Activated CD4-positive, CD25-positive, alpha-beta regulatory T cell (primary cell): ENCODE measurements at places on chromosomes 5 and 9.

DNA sequence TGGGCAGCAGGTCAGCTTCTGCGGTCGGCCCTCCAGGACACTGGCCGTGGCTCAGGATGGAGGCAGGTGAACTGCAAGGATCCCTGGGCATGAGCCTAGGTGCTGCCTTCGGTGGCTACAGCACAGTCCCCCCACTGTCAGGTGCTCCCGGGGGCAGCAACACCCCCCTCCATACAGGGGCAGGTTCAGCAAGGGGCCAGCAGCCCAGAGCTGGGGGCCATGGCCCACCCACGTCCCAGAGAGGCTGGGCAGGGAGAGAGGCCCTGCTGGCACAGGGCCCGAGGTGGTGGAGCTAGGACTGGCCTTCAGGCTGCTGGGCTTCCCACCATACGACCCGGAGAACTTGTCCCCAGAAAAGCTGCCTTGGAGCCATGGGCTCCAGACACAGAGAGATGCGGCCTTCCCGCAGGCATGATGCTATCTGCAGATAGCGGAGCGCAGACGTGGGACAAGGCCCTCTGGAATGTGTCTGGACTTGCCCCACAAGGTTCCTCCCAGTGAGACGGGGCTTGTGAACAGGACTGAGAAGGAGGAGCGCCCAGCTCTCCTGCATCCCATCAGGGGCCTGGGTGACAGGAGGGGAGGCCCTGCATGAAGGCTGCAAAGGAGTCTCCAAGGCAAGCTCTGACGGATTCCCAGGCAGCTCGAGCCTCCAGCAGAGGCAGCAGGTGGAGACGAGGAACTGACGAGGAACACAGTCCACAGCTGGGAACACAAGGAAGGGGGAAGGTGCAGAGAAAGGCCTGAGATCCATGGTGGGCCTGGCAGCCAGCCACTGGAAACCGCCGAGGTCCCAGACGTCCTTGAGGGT is 111.1 kb downstream of the VAV2 start:
- no peak for DNase-seq

DNA sequence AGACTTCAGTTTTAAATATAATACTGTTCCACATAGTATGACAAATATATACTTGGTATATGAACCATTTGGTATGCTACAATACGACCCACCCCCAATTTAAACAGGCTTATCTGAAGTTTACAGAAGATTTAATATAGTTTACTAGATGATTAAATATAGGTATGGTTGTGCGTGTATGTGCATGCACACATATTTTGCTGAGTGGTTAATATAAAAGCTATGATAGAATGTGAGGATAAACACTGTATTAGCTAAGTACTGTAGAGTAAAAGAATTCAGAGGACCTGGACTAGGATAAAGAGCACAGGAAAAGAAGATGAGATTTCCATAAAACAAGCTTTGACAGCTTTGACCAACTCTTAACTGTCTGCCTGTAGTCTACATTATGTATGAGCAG is 356.7 kb downstream of the PDE4D start:
- DNase-seq = no peak

DNA sequence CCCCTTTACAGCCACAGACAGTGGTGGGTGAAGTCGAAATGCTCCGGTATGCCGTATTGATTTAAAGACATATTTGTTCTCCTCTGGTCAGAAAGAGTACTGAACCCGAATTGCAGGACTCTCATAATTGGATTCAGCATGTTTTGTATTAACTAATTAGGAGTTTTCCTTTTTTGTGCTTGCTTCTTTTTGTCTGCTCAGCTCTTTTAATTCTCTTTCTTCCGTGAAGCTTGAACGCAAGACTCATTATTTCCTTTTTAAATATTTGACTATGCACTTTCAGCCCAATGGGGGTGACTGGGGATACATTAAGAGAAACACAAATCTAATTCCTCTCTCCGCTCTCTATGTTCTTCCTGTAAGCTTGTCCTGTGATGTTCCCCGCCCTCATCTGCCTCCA is 246.6 kb upstream of the IRX2 start:
- DNase-seq = no peak

GRCh38 chr9:17088566-17088965 is 46.3 kb upstream of the CNTLN start:
- no peak for DNase-seq

- DNase-seq = no peak
Measured at GRCh38 chr9:110249603-110250002, 6.7 kb downstream of the TXN start.

DNA sequence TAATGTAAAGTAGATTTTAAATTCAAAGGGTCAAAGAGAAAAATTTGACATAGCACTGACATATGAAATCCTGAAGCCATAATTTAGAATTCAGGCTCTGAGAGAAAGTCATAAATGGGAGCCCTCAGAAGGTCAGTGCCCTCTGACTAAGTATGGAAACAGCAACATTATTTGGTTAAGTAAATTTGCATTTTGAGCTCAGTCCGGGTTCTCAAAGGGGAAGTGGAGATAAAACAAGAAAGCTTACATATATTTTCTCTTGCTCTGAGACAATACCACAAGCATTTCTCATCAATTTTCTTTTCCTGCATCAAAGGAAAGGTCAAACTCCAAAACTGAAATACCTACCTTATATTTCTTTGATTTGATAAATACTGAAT is 348.0 kb downstream of the SEMA5A start:
- no peak for DNase-seq

DNA sequence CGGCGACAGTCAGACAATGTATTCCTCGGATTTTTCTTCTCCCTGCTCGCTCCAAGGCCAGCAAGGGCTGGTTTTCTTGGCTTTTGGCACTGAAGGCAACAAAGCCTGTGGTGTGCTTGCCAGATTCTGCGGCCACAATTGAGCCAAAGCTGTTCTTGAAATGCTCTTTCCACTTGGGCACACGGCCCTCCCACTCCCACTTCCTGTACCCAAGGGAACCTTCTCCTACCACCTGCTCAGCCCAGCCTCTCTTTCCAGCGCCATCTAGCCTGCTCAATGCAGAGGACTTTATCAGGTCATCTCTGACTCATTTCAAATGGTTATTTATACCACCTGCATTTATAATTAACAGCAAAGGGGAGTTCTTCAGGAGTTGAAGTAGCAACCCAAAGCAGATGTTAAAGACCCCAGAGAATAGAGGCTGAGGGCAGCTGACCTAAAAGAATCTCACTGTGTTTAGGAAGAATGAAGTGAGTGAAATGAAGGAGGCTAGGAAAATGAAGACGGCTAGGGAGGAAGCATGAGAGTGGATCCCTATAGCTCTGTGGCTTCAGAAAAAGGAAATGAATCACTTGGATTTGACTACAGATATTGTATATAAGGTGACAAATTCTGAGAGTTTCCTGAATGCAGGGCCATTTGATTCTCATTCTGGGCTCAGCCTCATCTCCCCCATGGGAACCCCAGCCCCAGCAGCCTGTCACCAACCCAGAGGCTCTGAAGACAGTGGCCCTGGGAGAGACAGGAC is 439.0 kb downstream of the ENC1 start:
- DNase-seq = no peak
